ENCODE measurements at places on chromosomes 16 and 17. TPM values are rescaled to one million over a fixed set of nuclear protein-coding genes. Genes with fewer than 3 reads are reported as not detected.

The ITGAD gene
- not detected for total RNA-seq

The NOG gene
- not detected for total RNA-seq

The ELP5 gene
- 23.6 TPM for total RNA-seq

The SLC47A2 gene
- 6.3 TPM for total RNA-seq

The GAS2L2 gene
- total RNA-seq: not detected

The LRRC46 gene
- 0.40 TPM for total RNA-seq

The TPSG1 gene
- 22.6 TPM for total RNA-seq

The MT4 gene
- not detected for total RNA-seq

The GALK1 gene
- 53.1 TPM for total RNA-seq

The PRSS33 gene
- total RNA-seq: not detected

The TBC1D24 gene
- total RNA-seq: 16.2 TPM

The C16orf96 gene
- total RNA-seq: not detected

DNA sequence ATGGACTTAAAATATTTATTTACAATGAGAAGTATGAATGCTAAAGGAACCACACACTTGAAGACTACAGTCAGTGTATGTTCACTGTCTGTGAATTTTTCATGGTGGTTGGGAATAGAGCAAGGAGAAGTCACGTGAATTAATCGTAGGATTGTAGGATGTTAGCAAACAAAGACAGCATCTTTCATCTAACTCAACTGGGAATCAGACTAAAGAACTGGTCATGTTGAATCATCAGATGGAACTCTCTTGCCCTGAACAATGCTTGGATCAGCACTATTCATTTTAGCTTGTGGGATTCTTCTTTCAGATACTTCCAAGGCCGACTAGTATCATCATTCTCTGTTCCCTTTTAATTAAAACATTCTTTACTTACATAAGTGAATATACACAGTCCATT lies 18.1 kb downstream of the KCNJ2 start:
- DNase-seq: no peak

- no peak for DNase-seq
Measured at GRCh38 chr16:48235058-48235555, 9.0 kb upstream of the LONP2 start.

- DNase-seq: no peak
Measured at GRCh38 chr17:35713069-35713728, 18.2 kb upstream of the RASL10B start.

- DNase-seq: no peak
Measured at GRCh38 chr17:58997756-58998553, 108.7 kb downstream of the TRIM37 start.

- DNase-seq: no peak
Measured at GRCh38 chr16:68065716-68066305, 19.4 kb upstream of the NFATC3 start.

DNA sequence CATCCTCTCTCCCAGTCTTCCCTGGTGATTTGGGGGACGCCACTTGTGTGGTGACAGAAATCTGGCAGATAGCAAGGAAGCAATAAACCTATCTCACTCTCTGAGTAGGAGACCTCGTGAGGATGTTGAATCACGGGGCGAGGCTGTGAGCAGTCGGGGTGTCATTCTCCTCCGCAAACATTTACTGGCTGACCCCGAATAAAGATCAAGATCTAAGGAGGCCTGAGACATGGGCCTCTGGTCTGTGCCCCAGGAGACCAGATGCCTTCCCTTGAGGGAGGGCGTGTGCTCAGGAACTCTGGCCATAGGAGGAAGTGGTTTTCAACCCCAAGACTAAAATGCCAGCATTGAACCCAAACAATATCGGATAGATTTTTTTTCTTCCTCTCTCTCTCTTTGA lies 53.1 kb downstream of the FOXL1 start:
- no peak for DNase-seq

- no peak for DNase-seq
Measured at GRCh38 chr16:81842564-81843242, 63.6 kb downstream of the PLCG2 start.

GRCh38 chr17:80874866-80875445 lies 116.7 kb upstream of the CHMP6 start:
- DNase-seq: peak; percentile 32

GRCh38 chr17:57404073-57404472 lies 147.8 kb downstream of the MSI2 start:
- DNase-seq: no peak

DNA sequence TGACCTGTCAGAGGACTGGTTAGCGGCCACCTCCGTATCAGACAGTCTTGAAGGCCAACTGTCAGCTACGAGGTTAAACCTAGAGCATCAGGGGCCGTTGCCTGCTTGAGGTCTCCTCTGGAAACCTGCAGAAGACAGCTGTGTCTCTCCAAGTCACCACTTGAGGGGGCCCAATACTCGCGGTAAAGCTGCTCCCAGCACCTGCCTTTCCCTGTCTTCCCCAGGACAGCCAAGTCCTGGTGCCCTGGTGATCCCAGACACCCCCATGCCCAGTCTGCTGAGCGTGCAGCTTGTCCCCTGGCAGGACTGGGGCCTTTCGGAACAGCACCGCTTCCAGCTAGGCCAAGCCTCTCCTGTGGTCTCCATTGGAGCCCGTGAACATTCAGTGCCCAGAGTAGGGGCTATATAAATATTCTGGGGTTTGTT lies 80.1 kb downstream of the DNAH17 start:
- peak; percentile 67 for DNase-seq

GRCh38 chr16:17283016-17283415 lies 187.7 kb downstream of the XYLT1 start:
- no peak for DNase-seq

GRCh38 chr17:11644265-11645212 lies 46.3 kb downstream of the DNAH9 start:
- no peak for DNase-seq

- peak; percentile 49 for DNase-seq
Measured at GRCh38 chr17:59361916-59362810, 30.7 kb downstream of the YPEL2 start.

DNA sequence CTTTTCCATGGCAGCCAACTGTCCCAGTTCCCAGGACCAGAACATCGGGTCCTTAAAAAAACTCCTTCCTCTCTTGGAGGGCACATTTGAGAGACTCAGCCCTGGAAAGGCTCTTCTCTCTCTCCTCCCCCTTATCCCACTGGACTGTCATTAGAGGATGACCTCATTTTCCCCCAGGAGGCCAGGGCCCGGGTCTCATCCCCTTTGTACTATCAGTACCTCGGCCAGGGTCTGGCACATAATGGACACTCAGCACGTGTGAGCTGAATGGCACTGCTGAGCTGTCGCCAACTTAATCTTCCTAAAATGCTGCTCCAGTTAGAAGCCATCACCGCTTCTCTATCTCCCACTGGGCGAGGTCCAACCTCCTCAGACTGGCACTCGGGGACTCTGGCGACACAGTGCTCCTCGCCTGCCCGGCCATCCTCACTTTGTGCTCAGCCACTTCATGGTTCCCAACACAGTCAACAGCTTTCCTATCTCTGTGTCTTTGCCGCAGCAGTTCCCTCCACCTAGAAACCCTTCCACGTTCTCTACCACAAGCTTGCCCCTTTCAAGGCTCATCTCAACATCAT lies 3.6 kb upstream of the RHBDL3 start:
- peak; percentile 16 for DNase-seq

GRCh38 chr17:76135810-76136188 lies 5.2 kb downstream of the FOXJ1 start:
- peak; percentile 30 for DNase-seq

DNA sequence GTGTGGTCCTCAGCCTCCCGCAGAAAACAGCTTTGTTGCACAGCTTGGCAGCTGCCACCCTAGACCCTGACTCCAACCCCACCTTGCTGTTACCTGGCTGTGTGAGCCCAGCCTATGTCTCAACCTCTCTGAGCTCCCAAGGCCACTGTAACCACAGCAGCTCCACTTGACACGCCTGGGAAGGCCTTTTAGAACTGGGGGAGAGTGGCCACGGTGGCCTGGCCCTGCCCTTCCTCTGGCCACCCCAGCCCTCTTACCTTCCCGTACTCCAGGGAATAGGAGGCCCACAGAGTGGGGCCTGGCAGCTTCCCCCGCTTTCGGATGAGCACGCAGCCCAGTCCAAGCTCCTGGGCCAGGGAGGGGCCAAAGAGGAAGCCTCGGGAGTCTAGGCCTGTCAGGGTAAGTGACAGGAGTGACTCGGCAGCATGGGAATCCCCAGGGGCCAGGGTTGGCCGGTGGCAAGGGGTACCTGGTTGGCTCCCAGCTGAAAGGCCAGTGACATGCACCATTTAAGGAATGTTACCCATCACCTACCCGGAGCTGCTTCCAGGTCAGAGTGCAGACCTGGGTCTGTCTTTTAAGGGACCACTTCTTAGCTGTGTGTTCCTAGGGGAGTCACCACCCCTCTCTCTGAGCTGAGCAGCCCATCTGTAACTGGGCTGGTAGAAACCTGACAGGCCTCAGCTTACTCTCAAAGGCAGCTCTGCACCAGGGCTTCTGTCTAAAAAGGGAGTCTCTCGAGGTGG lies 1.4 kb downstream of the APRT start:
- DNase-seq: no peak

DNA sequence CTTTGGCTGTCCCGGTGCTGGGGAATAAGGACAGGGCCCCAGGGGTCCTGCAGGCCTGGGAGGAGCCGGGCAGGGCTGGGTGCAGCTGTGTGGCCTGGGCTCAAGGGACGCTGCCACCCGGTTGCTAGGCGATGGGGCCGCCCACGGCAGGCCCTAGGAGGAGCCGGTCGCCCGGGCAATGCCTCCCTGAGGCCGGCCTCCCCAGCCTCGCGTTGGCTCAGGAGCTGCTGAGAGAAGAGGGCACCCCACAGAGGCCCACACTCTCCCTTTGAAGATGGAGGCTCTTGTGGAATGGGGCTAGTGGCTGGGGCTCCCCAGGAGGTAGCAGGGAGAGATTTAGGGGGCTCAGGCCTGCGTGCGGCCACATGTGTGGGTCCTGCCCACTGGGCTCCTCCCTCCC lies at the start of gene CIBAR2:
Gene CIBAR2, minus strand, starts transcription at position 109 of the 400 bp plus-strand sequence. CDS start 120 bp downstream, outside the sequence.
- no peak for DNase-seq

DNA sequence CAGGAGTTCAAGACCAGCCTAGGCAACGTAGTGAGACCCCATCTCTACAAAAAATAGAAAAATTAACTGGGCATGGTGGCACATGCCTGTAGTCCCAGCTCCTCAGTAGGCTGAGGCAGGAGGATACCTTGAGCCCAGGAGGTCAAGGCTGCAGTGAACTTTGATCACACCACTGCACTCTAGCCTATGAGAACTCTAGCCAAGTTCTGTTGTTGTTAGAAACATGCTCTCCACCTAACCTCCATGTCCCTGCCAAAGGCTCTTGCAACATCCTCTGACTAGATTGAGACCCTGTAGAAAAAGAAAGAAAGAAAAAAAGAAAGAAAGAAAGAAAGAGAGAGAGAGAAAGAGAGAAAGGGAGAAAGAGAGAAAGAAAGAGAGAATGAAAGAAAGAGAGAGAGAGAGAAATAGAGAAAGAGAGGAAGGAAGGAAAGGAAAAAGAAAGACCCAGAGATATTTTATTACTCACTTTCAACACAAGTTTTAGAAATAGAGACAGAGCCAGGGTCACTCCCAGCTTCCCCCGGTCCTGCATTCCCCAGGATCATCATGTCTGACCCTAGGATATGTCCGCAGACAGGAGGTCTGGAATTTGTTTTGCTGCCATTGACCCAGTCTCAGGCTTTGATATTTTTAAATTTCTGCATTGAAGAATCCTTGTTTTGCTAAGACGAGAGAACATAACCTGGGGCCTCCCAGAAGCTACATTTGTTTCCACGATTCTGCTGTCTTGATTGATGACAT lies 376.5 kb upstream of the CDH5 start:
- no peak for DNase-seq

DNA sequence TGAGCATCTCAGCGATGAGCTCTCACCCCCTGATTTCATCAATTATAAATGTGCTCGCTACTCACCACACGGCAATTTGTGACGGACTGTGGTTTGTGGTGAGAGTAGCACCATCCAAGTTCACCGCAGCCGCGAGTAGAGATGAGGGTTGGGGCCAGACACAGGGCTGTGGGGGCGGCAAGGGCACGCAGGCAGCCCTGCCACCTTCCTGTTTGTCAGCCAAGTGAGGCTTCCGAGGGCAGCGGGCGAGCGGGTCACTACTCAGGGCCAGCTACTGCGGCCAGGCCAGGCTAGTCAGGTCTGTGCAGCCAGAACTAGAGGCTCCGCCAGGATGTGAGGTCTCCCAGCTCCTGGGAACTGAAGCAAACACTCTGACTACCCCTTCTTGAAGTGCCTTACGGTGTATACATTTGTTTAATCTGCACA lies 39.6 kb upstream of the MEOX1 start:
- no peak for DNase-seq

DNA sequence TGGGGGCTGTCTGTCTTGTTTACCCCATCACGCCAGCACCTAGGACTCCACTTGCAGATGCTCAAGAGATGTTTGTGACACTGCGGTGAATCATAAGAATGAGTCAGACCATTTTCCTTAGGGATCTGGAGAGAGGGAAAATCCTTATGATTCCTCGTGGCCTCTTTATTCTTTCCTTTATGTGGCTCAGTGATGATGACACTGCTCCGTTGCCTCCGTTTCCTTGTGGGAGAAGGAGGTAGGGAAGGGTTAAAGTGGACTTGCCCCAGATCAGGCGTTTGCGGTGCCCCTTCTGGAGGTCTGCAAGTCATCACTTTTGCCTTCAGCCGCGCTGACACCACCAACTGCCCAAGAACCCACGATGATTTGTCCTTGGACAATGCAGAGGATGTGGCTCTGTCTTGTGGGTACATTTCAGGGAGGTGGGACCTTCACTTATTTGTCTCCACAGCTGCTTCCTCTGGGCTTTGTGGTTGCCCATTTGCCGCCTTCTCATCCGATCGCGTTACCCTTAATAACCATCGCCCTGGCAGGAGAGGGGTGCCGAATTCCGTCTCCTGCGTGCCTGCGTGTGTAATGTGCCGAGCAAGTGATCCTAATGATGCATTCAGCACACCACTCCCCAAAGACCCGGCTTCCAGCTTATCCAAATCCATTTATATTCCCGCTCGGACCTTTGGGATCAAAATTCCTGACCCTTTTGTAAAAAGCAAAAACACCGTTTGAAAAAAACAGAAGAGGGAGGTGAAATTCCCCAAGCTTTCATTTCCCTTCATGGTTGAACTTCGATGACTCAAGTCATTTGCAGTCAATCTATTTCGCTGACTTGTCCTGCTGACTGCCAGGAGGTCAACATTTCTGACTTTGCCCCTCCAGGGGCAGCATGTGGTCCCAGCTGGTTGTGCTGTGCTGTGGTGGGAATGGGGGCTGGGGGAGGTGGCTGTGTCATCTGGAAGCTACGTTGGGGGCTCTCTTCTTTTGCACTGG lies 87.2 kb upstream of the IRX3 start:
- no peak for DNase-seq

DNA sequence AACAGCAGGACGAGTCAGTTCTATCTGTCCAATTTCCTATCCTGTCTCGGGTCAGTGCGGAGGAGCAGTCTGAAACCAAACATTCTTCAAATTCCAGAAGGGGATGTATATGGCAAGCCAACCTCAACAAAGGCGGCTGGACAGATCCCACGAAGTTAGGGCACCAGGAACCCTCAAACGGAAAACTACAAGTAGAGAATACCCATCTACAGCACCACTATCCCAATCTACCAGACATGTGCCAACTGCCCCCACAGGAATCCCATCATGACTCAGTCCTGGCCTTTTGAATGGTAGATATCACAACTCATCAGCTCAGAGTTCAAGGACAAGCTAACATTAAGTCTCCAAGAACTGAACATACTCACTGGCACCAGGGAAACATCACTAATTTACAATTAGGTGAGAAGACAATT lies 2.3 kb downstream of the NAT9 start:
- no peak for DNase-seq

GRCh38 chr17:77086433-77087010 lies 54.2 kb upstream of the SEC14L1 start:
- peak; percentile 91 for DNase-seq

GRCh38 chr16:7614021-7614795 lies 281.6 kb downstream of the RBFOX1 start:
- no peak for DNase-seq

- DNase-seq: peak; percentile 70
Measured at GRCh38 chr17:77476931-77477805, 336.4 kb downstream of the SEC14L1 start.

- DNase-seq: no peak
Measured at GRCh38 chr17:7563115-7563869, 1.6 kb downstream of the SENP3 start.

Measured in Peyer's patch (tissue), 4 donors.